ENCODE measurements at places on chromosomes 12 and 14.

DNA sequence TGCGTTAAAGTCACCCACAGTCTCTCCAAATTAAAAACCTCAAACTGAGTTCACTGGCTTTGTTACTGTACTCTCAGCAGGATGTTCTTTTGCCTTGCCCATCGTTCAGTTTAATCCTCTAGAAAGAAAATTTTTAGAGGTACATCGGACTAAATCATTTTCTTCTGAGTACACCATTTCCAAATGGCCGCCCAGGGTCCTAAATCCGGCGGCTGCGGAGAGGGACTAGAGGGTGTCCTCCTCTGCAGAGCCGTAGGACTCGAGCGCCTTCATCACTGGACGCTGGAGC is 1.4 kb downstream of the LIN7A start:
- no peak for DNase-seq

DNA sequence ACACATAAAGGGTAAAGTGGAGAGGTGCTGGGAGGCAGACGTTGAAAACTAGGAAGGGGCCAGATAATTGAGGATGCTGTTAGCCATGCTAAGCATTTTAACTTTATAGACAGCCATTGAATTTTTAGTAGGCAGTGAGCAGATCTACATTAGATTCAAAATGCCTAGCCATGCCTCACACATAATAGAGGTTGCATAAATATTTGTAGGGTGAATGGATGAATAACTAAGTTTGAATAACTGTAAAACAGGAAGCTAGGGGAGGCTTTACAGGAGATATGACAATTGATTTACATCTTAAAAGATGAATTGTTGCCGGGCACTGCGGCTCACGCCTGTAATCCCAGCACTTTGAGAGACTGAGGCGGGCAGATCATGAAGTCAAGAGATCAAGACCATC is 12.3 kb upstream of the CCNT1 start:
- no peak for DNase-seq

GRCh38 chr14:51682411-51682810 is 30.7 kb downstream of the FRMD6 start:
- DNase-seq: no peak

- peak; percentile 29 for DNase-seq
Measured at GRCh38 chr14:61620130-61620946, 75.0 kb upstream of the HIF1A start.

GRCh38 chr12:8899830-8900229 is 14.5 kb upstream of the PHC1 start:
- DNase-seq: no peak

- DNase-seq: no peak
Measured at GRCh38 chr12:71440763-71441748, 1.5 kb downstream of the LGR5 start.

- DNase-seq: no peak
Measured at GRCh38 chr12:52310622-52311284, 10.4 kb downstream of the KRT83 start.

GRCh38 chr14:65261946-65262345 is 150.6 kb upstream of the FUT8 start:
- DNase-seq: no peak

GRCh38 chr14:37600880-37601741 is 5.7 kb downstream of the TTC6 start:
- DNase-seq: no peak

DNA sequence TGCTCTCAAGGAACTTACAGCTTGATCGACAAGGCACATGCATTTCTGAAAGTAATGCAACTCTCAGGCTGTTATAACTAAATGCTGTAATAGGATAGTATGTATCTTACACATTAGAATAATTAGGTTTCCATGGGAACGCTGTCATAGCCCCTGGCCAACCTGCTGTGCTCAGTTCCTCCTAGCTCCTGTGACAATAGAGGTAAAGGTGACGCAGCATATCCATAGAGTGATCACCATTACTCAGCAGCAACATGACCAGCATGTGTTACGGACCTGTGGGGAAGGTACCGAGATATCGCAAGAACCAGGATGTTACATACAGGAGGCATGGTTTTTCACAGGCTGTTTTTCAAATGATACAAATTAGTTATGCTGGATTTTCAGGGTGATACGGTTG is 150.7 kb downstream of the CAND1 start:
- no peak for DNase-seq

- peak; percentile 75 for DNase-seq
Measured at GRCh38 chr14:65019944-65020566, 33.4 kb downstream of the FNTB start.

GRCh38 chr12:57724003-57724935 is 14.3 kb downstream of the AGAP2 start:
- DNase-seq: no peak

GRCh38 chr14:75654127-75654732 is 6.4 kb downstream of the ERG28 start:
- DNase-seq: peak; percentile 51

GRCh38 chr12:111404362-111405148 is 1.2 kb upstream of the SH2B3 start:
- no peak for DNase-seq

- DNase-seq: no peak
Measured at GRCh38 chr14:33685026-33685425, 265.8 kb downstream of the EGLN3 start.

- DNase-seq: no peak
Measured at GRCh38 chr12:51887476-51888315, at the start of gene ANKRD33. TSS of gene ANKRD33 (plus strand) at chr12:51888103. CDS start at chr12:51888187, 84 bp downstream.

- no peak for DNase-seq
Measured at GRCh38 chr14:23864259-23864658, 89.3 kb upstream of the DHRS4 start.

DNA sequence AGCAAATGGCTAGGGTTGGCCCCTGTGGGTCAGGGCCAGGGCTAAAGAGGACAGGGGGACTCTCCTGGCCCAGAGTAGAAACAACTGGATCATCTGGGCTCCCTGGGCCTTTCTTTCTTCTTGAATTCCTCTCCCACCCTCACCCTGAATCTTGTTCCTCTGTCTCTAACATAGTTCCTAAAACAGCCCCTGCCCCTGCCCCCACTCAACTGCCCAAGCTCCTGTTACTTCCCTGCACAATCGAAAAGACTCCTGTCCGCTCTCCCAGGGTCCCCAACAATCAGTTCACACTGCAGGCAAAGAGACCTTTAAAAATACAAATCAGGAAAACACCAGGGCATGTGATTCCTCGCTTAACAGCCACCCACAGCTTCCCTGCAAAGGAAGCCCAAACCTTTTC is 18.0 kb upstream of the ANKRD33 start:
- DNase-seq: no peak

DNA sequence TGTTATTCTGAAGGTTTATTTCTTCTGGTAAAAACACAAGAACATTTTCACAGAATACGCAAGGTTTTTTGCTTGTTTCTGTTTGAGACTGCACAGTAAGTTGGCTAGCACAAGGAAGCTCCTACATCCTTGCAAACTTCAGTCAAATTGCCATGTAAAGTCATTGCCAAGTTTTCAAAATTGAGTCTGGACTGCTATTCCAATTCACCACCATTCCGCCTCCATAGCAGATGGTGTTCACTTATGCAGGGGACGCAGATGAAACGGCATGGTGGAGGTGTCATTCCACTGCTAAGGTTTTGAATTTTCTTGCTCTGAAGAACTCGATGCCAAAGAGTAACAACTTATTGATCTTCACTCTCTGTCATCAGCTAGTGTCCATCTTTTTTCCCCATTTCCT is 303.9 kb upstream of the SYT1 start:
- DNase-seq: no peak

GRCh38 chr12:45688183-45688582 is 41.3 kb upstream of the ARID2 start:
- DNase-seq: no peak
